ENCODE measurements at places on chromosomes 4 and X.
A peak's percentile ranks its signal among the peaks of the same experiment; 100 is the strongest.

DNA sequence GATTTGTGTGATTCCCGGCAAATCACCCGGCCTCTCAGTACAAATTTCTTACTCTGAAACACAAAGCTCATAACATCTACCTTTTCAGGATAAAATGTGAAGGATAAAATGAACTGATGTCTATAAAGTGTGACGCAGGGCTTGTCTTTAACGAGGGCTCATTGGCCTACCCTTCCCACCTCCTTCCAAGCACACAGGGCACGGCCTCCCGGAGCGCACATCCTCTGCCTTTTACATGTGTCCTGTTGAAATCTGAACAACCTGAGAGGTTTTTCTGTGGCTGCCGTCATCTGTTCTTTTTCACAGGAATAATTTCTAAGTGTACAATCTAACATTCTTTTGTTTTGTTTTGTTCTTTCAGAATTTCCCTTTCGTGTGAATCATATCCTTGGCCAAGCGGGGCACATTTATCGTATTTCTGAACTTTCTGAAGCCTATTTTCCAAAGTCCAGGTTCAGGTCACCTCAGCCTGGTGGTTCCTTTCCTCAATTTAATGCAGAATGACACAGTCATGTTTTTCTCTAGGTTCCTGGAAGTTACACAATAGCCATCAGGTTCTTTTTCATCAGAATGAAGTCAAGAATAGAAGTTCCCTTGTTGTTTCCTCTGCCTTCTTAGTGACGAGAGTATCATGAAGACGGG, 53.1 kb upstream of the SPRY1 start:
- peaks cover 50% of the 10 kb centered on the region for H3K4me1 ChIP-seq
- peak overlapping the region; percentile 91 for H3K27ac ChIP-seq
- H3K4me3 ChIP-seq = no peak overlapping the region
- no peak for DNase-seq
- no peaks in the 10 kb centered on the region for H3K36me3 ChIP-seq

GRCh38 chrX:114450911-114451310, 133.0 kb upstream of the HTR2C start:
- no peak for DNase-seq
- no peaks in the 10 kb centered on the region for H3K4me1 ChIP-seq
- no peak overlapping the region for H3K27ac ChIP-seq
- H3K4me3 ChIP-seq = no peak overlapping the region
- no peaks in the 10 kb centered on the region for H3K36me3 ChIP-seq

- no peaks in the 10 kb centered on the region for H3K4me1 ChIP-seq
- H3K36me3 ChIP-seq = no peaks in the 10 kb centered on the region
- H3K27me3 ChIP-seq = no peaks in the 10 kb centered on the region
- H3K4me3 ChIP-seq = no peak overlapping the region
- no peak for DNase-seq
These were observed 62.3 kb upstream of the SCRG1 start for GRCh38 chr4:173461170-173461569.

DNA sequence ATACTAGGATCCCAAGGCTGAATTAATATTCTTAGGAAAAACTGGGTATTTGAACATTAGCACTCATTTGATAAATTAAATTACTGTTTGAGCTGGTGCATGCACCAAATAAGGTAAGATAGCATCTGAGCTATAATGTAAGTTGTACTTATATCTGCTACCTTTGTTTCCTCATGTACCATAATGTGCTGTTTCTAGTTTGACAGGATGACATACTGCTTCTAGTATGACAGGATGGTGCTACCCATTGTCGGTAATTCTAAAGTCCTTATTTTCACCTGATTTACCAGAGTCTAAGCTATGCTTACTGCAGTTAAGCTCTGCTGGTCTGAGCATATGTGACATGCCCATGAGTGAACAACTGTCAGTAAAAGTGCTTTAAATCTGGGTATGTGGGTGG, 1017.5 kb upstream of the IGFBP7 start:
- no peak for DNase-seq
- no peaks in the 10 kb centered on the region for H3K36me3 ChIP-seq
- no peaks in the 10 kb centered on the region for H3K4me1 ChIP-seq
- H3K4me3 ChIP-seq = no peak overlapping the region
- no peaks in the 10 kb centered on the region for H3K27me3 ChIP-seq

- H3K36me3 ChIP-seq = no peaks in the 10 kb centered on the region
- H3K4me3 ChIP-seq = peak overlapping the region; percentile 73
- H3K4me1 ChIP-seq = peaks cover 42% of the 10 kb centered on the region
- peaks cover 66% of the 10 kb centered on the region for H3K27me3 ChIP-seq
These were observed 2.2 kb downstream of the SLIT2 start for GRCh38 chr4:20253735-20254409.

- H3K27me3 ChIP-seq = no peaks in the 10 kb centered on the region
- H3K27ac ChIP-seq = no peak overlapping the region
- H3K36me3 ChIP-seq = no peaks in the 10 kb centered on the region
- H3K4me3 ChIP-seq = no peak overlapping the region
- no peaks in the 10 kb centered on the region for H3K4me1 ChIP-seq
These were observed 32.6 kb downstream of the ZNF185 start for GRCh38 chrX:152930516-152930915.

- peak overlapping the region; percentile 93 for H3K4me3 ChIP-seq
- peaks cover 20% of the 10 kb centered on the region for H3K36me3 ChIP-seq
- peak; percentile 90 for DNase-seq
These were observed 2.5 kb downstream of the CPEB2 start for GRCh38 chr4:15004739-15005301.

DNA sequence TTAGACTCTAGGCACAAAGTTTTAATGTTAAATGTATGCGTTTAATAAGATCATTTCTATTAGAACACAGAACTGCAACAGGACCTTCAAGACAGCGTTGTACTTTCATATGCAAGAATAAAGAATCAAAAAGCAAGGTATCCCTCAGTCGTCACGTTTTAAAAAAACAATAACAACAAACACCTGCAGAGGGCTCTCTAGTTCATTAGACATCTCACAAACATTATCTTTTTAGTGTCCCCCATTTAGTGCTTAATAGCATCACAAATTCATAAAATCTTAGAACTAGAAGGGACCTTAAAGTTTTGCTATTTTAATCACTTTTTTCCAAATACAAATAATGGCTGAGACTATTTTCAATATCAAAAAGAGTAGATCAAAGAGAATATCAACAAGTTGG, 236.6 kb downstream of the DCHS2 start:
- no peaks in the 10 kb centered on the region for H3K36me3 ChIP-seq
- H3K27me3 ChIP-seq = no peaks in the 10 kb centered on the region
- H3K27ac ChIP-seq = no peak overlapping the region
- H3K4me1 ChIP-seq = no peaks in the 10 kb centered on the region
- no peak overlapping the region for H3K4me3 ChIP-seq
- DNase-seq = no peak

DNA sequence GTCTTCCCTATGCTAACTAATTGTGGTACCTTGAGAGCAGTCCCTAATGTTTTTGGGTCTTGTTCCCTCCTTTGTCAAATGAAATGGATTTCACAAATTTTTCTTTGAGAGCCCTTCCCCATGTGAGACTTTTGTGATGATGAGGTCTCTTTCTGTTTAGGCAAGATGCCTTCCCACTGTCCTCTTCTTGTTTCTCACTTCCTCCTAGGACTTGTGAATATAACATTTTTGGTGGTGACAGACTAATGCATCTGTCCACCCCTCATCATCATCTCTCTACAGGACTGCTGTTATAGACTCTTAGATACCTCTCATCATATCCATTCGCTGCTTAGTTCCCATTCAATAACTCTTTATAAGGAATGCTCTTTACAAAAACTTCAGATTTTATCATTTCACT, 8.7 kb upstream of the ANK2 start:
- no peak for DNase-seq
- H3K27me3 ChIP-seq = no peaks in the 10 kb centered on the region
- H3K4me3 ChIP-seq = no peak overlapping the region
- H3K36me3 ChIP-seq = no peaks in the 10 kb centered on the region
- no peak overlapping the region for H3K27ac ChIP-seq

DNA sequence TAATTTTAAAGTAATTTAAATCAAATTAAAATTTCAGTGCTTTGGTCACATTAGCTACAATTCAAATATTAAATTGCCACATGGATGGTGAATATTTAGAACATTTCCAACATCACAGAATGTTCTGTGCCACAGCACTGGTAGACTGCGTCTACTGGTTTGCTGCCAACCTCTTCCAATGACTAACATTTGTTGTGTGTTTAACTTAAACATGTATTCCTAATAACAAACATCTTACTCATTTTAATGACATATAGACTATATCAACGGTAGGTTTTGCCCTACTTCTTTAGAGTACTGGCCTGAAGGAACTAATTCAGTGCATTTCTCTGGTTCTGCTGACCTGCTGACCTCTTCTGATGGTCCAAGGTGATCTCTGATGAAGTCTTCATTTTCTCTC, 157.6 kb downstream of the DCK start:
- H3K4me1 ChIP-seq = no peaks in the 10 kb centered on the region
- peaks cover 5% of the 10 kb centered on the region for H3K27me3 ChIP-seq
- H3K27ac ChIP-seq = no peak overlapping the region
- no peak overlapping the region for H3K4me3 ChIP-seq
- no peaks in the 10 kb centered on the region for H3K36me3 ChIP-seq

- no peak overlapping the region for H3K4me3 ChIP-seq
- H3K36me3 ChIP-seq = no peaks in the 10 kb centered on the region
- DNase-seq = no peak
- H3K27ac ChIP-seq = no peak overlapping the region
- no peaks in the 10 kb centered on the region for H3K4me1 ChIP-seq
- no peaks in the 10 kb centered on the region for H3K27me3 ChIP-seq
These were observed 16.0 kb upstream of the HPGD start for GRCh38 chr4:174538123-174538875.

GRCh38 chrX:154840856-154841255, 6.4 kb upstream of the SMIM9 start:
- no peak overlapping the region for H3K4me3 ChIP-seq
- H3K36me3 ChIP-seq = no peaks in the 10 kb centered on the region
- H3K4me1 ChIP-seq = no peaks in the 10 kb centered on the region
- no peaks in the 10 kb centered on the region for H3K27me3 ChIP-seq

All from left ventricle myocardium inferior (tissue), 1 donor.